ENCODE measurements at places on chromosomes 11 and 22. TPM values are rescaled to one million over a fixed set of nuclear protein-coding genes. Genes with fewer than 3 reads are reported as not detected.

DNA sequence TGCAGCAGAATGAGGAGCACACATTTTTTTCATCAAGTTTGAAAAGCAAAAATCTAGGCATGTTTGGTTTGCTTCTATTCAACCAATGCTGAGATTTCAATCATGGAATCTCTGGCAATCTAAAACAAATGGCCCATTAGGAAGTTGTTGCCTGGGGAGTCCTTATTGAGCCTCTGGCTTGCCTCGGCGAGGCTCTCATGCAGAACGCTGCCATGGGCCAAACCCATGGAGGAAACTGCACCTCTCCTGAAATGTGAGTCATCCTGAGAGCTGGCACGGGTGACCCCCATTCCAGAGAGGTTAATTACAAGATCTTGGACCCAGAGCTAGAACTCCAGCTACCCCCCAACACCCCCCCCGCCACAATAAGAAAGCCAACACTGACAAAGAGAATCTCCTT is 80.7 kb downstream of the MN1 start:
- DNase-seq, result peak; percentile 40

GRCh38 chr11:80638296-80638695 is 1197.5 kb upstream of the TENM4 start:
- peak; percentile 81 for DNase-seq

DNA sequence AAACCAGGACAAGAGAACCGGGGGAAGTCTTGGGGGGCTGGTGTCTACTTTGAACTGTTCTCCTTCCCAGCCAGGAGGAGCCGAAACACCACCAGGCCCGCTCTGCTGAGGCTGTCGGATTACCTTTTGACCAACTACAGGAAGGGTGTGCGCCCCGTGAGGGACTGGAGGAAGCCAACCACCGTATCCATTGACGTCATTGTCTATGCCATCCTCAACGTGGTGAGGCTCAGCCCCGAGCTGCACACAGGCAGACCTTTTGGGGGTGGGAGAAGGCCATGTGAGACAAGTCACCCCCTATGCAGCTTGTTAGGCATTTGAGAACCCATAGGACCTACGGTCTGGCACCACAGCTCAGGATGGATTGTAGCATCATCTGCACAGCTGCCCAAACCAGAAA is 2.8 kb downstream of the HTR3A start:
- no peak for DNase-seq

GRCh38 chr11:44359162-44359561 is 49.2 kb upstream of the ALX4 start:
- DNase-seq, result no peak

DNA sequence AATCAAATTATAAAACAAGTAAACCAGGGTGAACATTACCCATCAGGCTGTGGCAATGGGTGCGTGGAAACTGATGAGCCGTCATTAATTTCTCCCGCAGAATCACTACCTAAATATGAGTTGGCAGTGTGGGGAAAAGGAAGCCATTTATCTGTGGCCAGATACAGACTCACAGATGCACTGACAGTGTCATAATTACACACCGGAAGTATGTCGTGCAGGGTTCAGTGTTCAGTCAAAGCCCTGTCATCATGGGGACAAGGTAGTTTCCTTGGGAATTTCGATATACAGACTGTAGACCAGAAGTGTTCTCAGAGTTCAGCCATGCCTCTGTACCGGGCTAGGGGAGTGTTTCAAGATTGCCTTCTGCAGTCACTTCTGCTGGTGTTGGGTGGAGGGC is 119.2 kb upstream of the SEZ6L start:
- no peak for DNase-seq

- DNase-seq, result peak; percentile 60
Observed at GRCh38 chr11:75706260-75706729, 11.3 kb upstream of the MOGAT2 start.

The LDHAL6A gene
- total RNA-seq, result not detected

The C1QTNF5 gene
- total RNA-seq, result 0.90 TPM

The CLCF1 gene
- total RNA-seq, result 1.8 TPM

The CALCA gene
- not detected for total RNA-seq

All from bronchial epithelial cell (primary cell).